ENCODE measurements at places on chromosomes 4 and X.

DNA sequence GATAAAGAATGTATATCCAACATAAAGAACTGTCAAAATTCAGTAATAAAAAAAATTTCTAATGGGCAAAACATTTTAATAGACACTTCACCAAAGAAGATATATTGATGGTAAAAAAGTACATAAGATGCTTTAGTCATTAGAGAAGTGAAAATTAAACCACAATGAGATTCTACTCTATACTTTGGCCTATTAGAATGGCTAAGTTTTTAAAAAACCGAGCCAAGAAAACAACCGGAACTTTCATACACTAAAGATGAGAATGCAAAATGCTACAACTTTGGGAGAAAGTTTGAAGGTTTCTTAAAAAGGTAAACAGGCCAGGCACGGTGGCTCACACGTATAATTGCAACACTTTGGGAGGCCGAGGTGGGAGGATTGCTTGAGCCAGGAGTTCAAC is 20.8 kb downstream of the CNOT6L start:
- DNase-seq = no peak

GRCh38 chr4:25792200-25792791 is 70.5 kb downstream of the SEL1L3 start:
- no peak for DNase-seq

- no peak for DNase-seq
These were observed 476.3 kb upstream of the ADGRL3 start for GRCh38 chr4:60723796-60724195.

DNA sequence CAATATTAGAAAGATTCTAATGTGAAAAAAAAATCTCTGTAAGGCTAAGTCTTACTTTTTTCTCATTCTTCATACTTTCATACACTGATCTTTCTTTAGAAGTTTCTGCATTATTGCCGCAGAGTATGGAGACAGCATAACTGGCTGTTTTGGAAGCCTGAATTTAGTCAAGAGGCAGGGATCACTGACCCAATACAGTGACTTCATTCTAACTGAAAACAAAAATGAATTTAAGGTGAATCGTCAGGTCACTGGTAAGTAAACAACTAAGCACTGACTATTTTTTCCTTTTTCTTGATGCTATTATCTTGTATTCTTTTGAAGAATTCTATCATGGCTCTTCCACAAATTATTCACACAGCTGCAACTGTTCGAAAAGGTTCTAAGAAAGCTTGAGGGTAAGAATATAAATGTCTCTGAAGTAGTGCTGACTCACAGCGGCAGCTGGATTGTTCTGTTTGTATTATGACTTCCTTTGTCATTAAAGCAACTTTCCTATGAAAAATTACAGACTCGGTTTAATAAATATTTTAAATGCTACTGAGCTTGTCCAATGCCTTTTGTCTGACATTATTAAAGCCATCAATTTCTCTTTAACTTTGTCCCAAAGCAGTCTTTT is 609.3 kb downstream of the FSTL5 start:
- DNase-seq = no peak

GRCh38 chr4:148095346-148095923 is 346.8 kb downstream of the NR3C2 start:
- no peak for DNase-seq

- no peak for DNase-seq
These were observed 176.7 kb upstream of the FAT1 start for GRCh38 chr4:186900232-186900900.

DNA sequence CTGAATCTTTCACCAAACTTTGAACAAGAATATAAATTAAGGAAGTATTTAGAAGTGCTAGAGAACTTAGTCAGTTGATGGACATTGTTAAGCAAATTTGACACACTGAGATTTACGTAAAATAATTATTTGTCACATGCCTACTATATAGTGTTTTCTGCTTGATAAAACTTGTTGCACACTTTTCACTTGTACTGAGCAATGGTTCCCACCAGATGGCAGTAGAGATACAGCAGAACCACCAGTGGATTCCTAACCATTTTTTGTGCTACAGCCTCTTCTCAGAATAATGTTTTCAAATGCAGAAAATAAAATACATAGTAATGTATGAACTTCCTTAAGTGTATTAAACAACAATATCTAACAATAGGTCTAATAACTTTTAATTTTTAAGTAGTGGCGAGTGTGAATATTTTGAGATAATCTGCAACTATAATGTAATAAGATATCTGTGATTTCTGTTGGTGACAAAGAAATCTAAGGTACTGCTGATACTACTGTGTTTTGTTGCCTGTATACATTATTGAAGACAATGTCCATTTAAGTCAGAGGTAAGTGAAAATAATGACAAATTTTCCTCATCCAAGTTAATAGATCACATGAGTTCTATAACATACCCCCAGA is 81.2 kb downstream of the APOOL start:
- no peak for DNase-seq

GRCh38 chr4:68383115-68383514 is 33.2 kb upstream of the YTHDC1 start:
- no peak for DNase-seq

DNA sequence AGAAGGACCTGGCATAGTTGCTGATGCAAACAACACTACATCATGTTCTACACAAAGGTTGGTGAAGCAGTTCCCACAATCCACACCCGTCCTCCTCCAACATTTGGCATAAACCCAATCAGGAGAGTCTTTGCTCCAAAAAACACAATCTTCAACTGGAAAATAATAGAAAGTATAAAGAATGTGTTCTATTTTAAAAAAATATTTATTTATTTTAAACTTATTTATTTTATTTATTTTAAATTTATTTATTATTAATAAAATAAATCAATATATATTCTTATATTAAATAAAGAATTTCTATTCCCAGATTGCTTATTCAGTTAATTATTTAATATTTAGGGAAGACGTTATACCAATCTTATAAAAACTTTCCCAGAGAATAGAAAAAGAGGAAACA is 1753.7 kb upstream of the AGA start:
- no peak for DNase-seq

DNA sequence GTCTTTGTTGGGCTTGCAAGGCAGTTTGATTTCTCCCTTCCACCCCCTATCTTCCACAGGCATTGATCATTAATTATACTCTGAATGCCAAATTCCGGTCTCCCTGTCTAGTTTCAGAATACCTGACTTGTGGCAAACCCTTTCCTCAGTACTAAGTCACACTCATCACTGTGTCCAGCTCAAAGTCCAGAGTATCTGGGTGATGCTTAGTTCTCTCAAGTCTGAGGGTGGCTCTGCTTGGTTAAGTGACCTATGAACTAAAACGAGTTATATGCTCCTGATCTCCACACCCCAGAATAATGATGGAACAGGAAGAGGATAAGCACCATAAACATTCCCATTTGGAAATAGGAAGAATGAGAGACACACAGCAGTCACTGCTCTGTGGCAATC is 6.5 kb downstream of the SMIM9 start:
- DNase-seq = no peak

GRCh38 chr4:88277711-88278225 is 6.6 kb downstream of the PPM1K start:
- DNase-seq = no peak

- no peak for DNase-seq
These were observed 108.3 kb upstream of the ARSJ start for GRCh38 chr4:114087596-114088230.

DNA sequence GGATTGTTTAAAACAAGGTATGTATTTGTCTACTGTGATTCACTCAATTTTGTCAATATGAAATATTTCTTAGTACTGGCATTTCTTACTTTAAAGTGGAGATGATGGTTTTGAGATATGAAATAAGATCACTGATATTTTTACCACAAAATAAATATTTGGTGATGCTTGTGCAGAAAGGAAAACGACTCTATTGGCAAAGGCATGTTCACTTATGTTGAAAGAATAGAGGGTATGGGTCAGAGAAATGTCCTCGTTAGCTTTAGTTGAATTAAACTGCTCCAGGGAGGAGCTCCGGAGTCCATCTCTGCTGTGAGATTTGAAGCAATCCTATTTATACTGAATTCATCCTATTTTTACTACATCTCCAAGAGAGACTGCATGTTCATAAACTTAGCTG is 84.2 kb downstream of the SH3BGRL start:
- no peak for DNase-seq

DNA sequence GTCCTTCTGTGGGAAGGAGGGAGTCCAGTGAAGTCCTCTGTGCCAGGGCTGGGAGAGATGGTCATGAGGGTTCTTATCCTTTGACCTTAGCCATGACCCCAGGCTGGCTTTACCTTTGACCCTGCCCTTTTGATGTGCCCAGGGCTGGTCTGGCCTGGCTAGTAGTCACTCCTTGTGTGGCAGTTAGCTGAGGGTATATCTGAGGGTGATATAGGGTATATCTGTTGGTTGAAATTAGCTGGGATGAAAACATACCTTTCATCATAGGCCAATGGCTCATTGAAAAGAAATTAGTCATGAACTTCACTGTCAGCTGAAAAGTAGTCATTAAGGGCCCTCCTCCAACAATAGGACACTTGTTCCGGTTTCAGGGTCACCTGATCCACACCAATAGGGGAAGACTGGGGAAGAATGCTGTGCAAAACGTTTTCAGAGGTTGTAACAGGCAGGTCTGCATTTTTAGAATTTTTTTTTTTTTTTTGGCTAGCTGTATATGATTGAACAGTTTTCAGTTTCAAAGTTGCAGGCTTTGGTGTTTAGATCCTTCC is 74.6 kb upstream of the STOX2 start:
- no peak for DNase-seq

- DNase-seq = no peak
These were observed 116.6 kb downstream of the TMEM164 start for GRCh38 chrX:110119480-110119879.

GRCh38 chr4:81466841-81467671 is 4.7 kb downstream of the RASGEF1B start:
- DNase-seq = peak; percentile 36

DNA sequence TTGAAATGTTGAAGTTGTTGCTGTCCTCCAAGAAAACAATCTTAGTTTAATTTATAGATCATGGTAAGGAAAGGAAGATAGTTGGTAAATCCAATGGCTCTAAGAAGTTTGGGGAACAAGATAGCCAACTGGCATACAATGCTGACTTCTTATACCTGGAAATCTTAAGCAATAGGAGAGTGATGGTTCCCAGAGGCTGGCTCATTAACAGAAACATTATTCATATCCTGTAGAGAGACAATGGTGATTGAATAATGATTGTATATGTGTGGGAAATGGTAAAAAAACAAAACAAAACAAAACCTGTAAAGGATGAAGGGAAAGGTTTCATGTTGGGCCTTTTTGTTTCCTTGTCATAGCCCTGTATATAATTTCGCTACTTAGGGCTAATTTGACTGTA is 174.9 kb upstream of the CTSO start:
- DNase-seq = no peak

GRCh38 chr4:81465406-81466340 is 6.0 kb downstream of the RASGEF1B start:
- no peak for DNase-seq

DNA sequence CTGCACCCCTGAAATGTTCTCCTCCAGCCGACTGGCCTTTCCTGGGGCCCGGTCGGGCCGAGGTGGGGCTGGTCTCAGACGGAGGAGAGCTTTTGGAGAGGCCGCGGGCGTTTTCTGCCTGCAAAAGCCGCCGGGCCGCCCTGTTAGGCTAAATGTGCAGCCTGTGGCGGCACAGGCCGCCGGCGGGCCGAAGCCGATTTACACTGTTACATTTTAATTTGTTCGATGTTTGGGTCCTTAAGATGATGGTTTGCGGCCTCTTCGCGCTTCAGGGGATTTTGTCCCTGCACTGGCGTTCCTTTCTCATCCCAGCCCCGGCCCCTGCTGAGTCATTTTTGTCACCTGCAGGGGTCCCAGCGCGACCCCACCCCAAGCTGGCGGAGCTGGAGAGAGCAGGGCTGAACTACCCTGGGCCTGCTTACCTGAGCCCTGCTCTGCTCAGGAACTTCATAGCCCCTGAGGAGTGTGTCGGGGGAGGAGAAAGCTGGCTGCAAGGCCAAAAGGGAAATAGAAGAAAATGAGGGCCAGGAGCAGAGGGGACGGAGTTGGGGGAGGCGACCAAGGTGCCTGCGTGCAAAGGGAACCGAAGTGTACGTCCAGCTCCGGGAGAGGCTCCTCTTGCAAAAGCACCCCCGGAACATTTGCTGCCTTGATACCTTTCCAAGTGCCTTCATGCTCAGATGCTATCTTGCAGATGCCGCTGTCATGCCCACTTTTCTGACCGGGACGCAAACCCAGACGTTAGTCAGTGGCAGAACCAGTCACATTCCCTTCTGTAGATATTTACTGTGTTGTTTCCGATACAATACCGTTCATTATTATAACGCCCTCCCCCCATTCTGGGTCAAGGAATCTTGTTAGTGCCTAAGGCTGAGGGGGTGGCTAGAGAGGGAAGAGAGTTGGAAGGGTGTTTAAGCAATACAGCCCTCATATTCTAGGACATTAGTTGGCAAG is 977 bp upstream of the RBBP7 start:
- no peak for DNase-seq

- DNase-seq = no peak
These were observed 41.1 kb downstream of the ZFX start for GRCh38 chrX:24190500-24191156.

GRCh38 chr4:58809948-58810347 is 1699.8 kb upstream of the IGFBP7 start:
- DNase-seq = no peak

DNA sequence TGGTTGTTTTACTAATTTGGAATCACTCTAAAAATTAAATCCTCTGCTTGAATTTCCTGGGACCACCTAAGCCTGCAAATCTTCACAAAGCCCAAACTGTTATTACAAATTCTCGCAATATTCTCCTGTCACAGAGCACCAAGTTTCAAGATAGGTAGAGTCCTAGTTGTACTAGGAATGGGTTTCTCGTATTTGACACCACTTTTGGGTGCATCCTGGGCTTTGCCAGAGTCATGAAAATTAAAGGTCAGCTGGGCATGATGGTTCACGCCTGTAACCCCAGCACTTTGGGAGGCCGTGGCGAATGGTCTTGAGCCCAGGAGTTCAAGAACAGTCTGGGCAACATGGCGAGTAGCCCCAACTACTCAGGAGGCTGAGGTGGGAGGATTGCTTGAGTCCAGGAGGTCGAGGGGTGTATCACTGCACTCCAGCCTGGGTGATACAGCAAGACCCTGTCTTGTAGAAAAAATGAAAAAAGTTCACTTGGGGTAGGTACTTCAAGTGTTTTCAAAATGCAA is 30.6 kb upstream of the MANBA start:
- DNase-seq = no peak

- no peak for DNase-seq
These were observed 150.9 kb downstream of the BCOR start for GRCh38 chrX:39946822-39947221.

GRCh38 chrX:46577221-46578005 is 3.8 kb downstream of the CHST7 start:
- no peak for DNase-seq

GRCh38 chr4:116881077-116881476 is 204.3 kb downstream of the TRAM1L1 start:
- DNase-seq = no peak

- no peak for DNase-seq
These were observed 432.7 kb downstream of the ZIC3 start for GRCh38 chrX:137998619-137999018.

- peak; percentile 40 for DNase-seq
These were observed 169.0 kb downstream of the CORIN start for GRCh38 chr4:47668810-47669408.

All from CMK (cell line).